ENCODE measurements at places on chromosomes 6 and 20. TPM values are rescaled to one million over a fixed set of nuclear protein-coding genes. Genes with fewer than 3 reads are reported as not detected.
A peak's percentile ranks its signal among the peaks of the same experiment; 100 is the strongest.

- DNase-seq, result no peak
Measured at GRCh38 chr6:50285735-50286134, 236.0 kb upstream of the DEFB112 start.

DNA sequence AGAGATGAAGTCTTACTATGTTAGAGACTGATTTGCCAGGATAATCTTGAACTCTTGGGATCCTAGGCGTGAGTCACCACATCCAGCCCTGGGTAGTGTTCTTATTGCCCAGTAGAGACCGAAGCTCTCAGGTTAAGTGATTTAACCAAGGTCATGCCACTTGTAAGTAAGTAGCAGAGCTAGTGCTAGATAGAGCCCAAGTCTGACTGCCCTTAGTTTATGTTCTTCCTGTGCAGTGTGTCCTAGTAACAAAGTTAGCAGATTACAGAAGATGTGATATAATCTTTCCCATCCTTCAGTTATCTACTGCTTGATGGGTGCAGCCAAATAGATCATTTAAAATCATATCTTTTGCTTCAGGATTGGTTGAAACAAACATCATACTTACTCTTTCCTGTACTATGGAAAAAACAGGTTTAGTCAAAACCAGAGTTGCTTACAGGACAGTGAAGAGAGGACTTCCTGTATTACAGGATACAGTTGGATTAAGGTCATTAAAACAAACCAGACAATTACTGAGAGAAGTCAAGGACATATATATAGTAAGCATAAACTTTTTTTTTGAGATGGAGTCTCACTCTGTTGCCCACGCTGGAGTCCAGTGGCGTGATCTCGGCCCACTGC is 9.5 kb upstream of the PABPC1L start:
- no peak for DNase-seq

DNA sequence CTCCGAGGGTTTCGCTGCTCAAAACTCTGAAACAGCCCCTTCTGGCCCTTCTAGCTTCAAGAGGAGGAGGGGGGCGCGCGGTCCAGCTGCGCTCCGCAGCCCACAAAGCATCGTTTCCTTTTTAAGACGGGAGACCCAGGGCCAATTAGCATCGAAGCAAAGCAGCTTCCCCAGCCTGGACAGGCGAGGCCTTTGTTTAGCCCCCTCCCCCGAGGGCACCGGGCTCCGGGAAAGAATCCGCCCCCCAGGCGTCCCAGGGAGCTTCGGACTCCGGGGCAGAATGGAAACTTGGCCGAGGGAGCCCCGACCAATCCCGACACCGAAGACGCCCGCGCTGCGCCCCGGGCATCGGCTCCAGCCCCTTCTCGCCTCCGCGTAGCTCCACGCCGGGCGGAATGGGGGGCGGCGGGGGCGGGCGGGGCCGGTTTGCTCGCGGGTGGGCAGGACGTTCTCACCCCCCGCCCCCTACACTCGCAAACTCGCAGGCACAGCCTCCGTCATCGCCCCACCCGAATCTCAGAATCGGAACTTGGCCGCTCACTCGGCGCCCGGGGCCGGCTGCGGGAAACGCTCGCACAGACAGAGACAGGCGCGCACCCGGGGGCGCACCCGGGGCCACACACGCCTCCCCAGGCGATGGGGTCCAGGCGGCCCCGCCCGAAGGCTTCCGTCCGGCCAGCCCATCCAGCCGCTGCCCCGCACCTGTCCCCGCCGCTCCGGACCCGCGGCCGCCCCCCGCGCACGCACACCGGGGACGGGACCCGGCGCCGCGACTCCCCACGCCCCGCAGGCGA is 628 bp downstream of the NKAIN4 start:
- no peak for DNase-seq

Gene GRM1
- 6.9 TPM for total RNA-seq

GRCh38 chr6:36235309-36235708 is 34.6 kb upstream of the PNPLA1 start:
- DNase-seq, result no peak

GRCh38 chr6:112831022-112831421 is 483.9 kb downstream of the RFPL4B start:
- DNase-seq, result no peak

DNA sequence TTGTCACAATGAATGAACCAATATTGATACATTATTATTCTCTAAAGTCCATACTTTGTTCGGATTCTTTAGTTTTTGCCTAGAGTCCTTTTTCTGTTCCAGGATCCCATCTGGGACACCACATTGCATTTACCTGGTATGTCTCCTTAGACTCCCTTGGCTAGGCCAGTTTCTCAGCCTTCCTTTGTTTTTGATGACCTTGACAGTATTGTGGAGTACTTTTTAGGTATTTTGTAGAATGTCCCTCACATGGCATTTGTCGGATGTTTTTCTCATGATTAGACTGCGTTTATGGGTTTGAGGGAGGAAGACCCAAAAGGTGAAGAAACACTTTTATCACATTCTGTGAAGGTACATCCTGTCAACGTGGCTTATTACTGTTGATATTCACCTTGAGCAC is 16.9 kb downstream of the PPP1R14C start:
- no peak for DNase-seq

DNA sequence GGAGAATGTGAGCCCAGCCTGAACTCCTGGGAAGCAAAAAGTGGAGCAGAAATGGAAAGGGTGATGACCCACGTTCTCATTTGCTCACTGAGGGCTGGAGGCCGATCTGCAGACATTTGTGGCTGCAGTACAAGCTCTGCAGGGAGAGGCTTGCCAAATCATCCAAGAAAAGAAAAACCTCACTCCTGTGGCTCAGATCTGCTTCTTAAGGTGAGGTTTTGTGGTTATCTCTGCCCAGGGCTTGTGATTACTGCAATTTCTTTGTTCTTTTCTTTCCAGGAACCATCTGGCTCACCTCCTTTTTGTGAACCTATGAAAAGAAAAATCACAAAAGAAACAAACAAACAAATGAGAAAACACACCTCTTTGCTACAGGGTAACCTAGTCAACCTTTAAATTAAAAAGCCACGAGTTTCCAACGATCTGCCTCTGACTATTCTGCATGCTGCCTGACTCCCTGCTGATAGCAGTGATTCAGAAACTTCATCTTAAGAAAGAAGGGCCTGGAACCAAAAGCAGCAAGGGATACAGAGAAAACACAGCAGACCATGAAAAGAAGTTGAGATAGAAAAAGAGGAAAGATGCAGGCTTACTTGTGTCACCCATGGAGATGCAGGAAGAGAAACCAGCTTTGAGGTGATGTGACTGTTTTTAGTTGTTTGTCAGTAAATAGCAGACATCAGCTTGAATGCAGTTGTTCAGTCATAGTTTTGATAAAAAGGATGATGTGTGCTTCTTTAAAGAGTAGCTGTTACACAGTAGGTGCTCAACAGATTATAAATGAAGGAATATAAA is 165.1 kb downstream of the LMBRD1 start:
- no peak for DNase-seq

Gene BMP7
- total RNA-seq, result 3.7 TPM

DNA sequence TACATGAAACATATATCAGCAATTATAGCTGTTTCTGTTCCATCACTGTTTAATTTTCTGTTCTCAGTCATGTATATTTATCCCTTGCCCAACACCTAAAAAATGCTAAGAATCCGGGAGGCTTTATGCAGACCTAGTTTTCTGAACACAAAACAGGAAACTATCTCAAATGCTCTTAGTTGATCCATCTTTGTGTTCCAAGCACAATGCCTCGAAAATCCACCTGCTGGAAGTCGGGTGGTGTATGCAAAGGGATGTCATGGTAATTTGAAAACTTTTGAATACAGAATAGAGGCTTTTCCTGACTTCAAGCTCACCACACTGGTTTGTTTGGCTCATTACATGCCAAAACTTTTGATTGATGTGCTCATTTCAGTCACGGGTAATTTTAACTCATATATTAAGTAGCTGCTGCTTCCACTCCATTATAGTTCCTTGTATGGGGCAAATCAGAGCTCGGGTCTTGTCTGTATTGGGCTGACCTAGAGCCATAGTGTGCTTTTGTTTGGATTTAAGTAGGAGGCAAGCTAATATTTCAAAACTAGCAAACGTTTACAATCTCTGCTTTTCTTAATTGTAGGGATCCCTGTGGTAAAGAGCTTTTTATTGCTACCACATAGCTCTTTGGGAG is 646.5 kb upstream of the EPHA7 start:
- no peak for DNase-seq

Gene HSPA12B
- 20.6 TPM for total RNA-seq

DNA sequence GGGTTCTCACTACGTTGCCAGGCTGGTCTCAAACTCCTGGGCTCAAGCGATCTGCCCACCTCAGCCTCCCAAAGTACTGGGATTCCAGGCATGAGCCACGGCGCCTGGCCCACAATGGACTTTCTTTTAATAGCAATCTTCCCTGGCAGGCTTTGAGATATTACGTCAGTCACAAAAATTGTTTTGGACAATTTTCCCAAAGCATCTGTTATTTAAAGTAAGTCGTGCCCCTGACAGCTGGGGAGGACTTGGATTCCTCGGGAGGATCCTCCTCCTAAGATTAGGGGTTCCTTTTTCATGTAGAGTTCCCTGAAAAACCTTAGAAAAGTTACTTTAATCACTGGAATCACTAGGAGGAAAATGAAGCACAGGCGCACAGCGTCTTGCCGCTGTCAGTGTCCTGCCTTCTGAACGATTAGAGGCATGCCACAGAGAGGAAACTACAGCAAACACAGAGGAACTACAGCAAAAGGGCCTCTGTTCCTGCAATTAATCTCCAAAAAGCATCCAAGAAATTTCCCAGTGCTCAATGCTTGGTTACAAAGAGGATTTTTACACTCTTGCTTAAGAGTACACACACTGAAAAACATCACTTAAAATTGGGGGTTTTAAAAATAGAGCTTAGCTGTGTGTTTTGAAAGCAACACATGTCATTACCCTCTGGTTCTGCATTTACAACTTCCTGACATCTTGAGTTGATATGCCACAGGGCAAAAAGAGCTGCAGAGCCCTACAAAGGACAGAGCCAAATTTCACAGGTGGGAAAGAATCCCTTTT is 4.5 kb downstream of the ACSS1 start:
- DNase-seq, result peak; percentile 78

DNA sequence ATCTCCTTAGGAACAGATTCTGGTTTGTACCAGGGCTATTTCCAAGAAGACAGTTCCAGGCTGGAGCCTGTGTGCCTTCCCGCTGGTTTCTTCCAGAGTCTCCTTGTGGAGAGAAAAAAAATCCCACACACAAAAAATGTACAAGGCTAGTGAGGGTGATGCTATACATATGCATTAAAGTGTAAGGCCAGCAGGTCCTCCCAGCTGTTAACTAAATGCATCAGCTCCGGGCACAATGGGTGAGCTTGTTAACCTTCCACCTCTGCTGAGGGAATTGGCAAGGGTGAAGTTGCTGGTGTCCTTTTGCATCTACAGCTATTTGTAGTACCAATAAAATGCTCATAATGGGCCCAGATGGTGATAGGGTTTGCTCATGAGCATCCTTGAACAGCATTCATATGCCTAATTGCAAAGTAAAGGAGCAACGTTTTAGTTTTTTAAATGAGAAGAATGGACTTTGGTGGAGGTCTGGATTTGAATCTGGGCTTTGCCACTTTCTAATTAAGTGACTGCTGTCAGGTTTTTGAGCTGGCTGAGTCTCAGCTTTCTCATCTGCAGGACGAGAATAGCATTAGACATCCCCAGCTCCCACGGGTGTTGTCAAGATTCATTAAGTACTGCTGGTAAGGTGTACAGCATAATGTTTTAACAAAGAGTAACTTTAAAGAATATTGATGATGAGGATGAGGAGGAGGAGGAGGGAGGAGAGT is 361.8 kb downstream of the QKI start:
- no peak for DNase-seq

DNA sequence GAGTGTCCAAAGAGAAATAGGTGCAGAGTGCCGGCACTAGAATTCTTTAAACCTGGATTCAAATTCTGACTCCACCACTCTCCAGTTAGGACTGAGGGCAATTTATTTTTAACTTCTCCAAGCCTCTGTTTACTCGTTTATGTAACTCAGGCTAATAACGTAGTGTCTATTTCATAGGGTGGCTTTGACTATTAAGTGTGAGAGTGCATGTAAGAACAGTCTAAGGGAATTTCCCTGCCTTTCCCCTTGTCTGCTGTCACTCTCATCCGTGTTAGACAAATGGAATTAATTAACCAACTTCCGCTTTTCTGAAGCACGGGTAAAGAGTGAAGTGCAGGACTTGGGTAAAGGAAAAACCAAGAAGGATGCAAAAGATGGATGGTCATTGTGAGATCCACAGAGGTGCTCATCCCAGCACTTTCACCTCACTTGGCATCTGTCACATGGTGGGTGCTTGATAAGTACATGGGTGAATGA is 4.1 kb upstream of the ZKSCAN8 start:
- no peak for DNase-seq

Gene C2
- 5.3 TPM for total RNA-seq

Gene SLC22A1
- 0.29 TPM for total RNA-seq

- no peak for DNase-seq
Measured at GRCh38 chr6:27720607-27721580, 191.3 kb downstream of the OR2B2 start.

GRCh38 chr6:6696867-6697531 is 108.5 kb downstream of the LY86 start:
- peak; percentile 64 for DNase-seq

DNA sequence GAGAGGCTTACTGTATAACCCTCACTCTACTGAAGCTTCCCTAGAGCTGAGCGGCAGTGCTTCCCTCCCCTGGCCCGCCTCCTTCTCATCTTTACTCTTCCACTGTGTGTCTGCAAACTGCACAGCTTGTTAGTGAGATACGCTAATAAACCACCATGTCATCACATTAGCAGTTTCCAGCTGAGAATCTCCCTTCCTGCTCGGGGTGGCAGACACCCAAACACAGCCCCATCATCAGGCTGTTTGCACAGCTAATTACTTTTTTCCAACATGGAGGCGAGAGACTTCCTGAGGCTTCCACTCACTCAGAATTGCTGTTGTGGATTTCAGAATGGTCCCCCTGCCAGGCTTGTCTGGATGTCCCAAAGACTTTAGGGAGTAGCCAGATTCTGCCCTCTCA is 444.9 kb upstream of the SULF2 start:
- DNase-seq, result no peak

DNA sequence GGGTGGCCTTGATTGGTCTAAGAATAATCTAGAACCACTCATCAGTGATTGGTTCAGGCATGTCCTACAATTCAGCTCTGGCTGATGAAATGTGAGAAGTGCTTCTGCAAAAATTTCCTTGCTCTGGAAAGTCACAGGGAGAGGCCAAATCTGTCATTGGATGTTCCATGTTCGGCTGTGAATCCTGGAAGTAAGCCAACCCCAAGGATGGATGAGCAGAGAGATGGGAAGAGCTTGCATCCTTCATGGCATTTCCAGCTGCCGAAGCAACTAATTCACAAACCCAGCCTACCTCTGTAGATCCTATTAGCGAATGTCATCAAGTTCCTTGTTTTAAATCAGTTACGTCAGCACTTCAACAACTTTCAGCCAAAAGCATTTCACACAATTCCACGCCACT is 187.2 kb upstream of the SOX4 start:
- DNase-seq, result no peak

GRCh38 chr6:152821525-152821924 is 70.9 kb downstream of the VIP start:
- no peak for DNase-seq

Gene RAET1G
- 0.25 TPM for total RNA-seq

DNA sequence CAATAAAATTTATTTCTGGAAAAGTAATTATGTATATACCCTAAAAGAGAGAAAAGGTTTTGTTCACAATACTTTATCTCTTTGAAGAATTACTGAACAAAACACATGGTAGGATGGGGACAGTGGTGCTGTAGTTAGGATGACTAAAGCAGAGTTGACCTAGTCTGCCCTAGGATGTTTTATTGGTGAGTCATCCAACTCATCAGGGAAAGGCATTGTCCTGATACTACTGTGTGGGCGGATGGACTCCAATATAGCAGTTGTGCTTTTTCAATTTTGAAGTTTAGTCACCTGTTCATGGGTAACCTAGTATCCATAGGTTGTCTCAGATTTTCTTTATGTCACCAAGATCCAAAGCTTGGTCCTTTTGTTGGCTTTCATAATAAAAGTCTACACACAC is 53.3 kb upstream of the EYS start:
- no peak for DNase-seq
